Mesenchymal stem cell (in vitro differentiated cells and primary cell): ENCODE measurements at places on chromosomes 2 and 18.

- H3K36me3 ChIP-seq, result no peaks in the 10 kb centered on the region
- no peaks in the 10 kb centered on the region for H3K27me3 ChIP-seq
- H3K4me3 ChIP-seq, result no peak overlapping the region
- no peak for DNase-seq
Measured at GRCh38 chr18:55735199-55735855, 147.3 kb upstream of the TCF4 start.

GRCh38 chr2:47128705-47129104 lies 26.4 kb downstream of the STPG4 start:
- no peak overlapping the region for H3K27ac ChIP-seq
- H3K4me1 ChIP-seq, result no peaks in the 10 kb centered on the region
- no peak overlapping the region for H3K4me3 ChIP-seq
- no peak for DNase-seq
- peaks cover 18% of the 10 kb centered on the region for H3K36me3 ChIP-seq

DNA sequence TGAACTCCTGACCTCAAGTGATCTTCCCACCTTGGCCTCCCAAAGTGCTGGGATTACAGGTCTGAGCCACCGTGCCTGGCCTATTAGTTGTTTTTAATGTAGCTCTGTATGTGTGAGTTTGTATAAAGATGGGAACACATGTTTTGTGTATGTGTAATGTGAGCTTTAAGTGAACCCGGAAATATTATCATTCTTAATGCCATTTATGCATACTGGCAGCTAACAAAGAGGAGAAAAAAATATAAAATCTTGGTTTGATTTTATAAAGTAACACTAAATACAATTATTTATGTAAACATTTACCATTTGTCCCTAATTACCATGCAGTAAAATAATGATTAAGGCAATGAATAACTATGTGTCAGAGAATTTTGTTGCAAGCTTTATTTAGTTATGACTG lies 9.1 kb upstream of the CKAP2L start:
- no peak for DNase-seq
- H3K27ac ChIP-seq, result no peak overlapping the region
- no peaks in the 10 kb centered on the region for H3K36me3 ChIP-seq
- no peaks in the 10 kb centered on the region for H3K27me3 ChIP-seq
- no peak overlapping the region for H3K4me3 ChIP-seq

GRCh38 chr2:189327879-189328847 lies 113.1 kb upstream of the WDR75 start:
- H3K27ac ChIP-seq, result peak overlapping the region; percentile 25
- H3K36me3 ChIP-seq, result no peaks in the 10 kb centered on the region
- no peak overlapping the region for H3K4me3 ChIP-seq
- H3K4me1 ChIP-seq, result peaks cover 1% of the 10 kb centered on the region
- DNase-seq, result no peak

DNA sequence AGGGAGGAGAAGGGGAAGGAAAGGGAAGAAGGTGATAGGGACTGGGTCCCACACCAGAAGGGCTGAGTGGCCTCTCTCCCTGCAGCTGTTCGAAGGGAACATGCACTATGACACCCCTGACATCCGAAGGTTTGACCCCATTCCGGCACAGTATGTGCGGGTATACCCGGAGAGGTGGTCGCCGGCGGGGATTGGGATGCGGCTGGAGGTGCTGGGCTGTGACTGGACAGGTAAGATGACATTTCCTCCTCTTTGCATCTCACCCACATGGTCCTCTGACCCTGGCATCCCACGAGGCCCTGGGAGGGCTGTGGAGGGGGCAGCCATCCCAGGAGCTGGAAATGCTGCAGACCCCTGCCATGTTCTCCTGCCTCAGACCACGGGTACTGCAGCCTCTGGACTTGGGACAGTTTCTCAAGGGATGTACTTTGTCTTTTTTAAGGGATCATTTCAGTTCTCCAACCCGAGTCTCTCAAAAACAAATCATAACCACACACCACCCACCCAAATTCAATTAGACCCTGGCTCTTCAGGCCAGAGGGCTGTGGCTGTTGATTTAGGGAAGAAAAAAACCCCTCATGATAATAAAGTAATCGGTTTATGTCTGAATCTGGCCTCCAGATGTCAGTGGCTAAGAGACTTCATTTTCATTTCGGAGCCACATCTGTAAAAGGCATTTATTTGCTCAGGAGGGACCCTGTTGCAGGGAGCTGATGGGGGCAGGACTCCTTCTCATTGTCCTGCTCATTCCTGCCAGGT lies 63.5 kb downstream of the NRP2 start:
- no peak overlapping the region for H3K27ac ChIP-seq
- DNase-seq, result no peak
- H3K27me3 ChIP-seq, result no peaks in the 10 kb centered on the region
- H3K4me3 ChIP-seq, result no peak overlapping the region
- H3K4me1 ChIP-seq, result peaks cover 3% of the 10 kb centered on the region

GRCh38 chr2:201522965-201523364 lies 71.4 kb downstream of the STRADB start:
- H3K4me3 ChIP-seq, result no peak overlapping the region
- H3K4me1 ChIP-seq, result no peaks in the 10 kb centered on the region
- no peak overlapping the region for H3K27ac ChIP-seq
- DNase-seq, result no peak
- no peaks in the 10 kb centered on the region for H3K27me3 ChIP-seq

- H3K27ac ChIP-seq, result no peak overlapping the region
- H3K27me3 ChIP-seq, result no peaks in the 10 kb centered on the region
- H3K4me3 ChIP-seq, result no peak overlapping the region
- no peaks in the 10 kb centered on the region for H3K4me1 ChIP-seq
Measured at GRCh38 chr2:49416252-49416651, 261.9 kb upstream of the FSHR start.

DNA sequence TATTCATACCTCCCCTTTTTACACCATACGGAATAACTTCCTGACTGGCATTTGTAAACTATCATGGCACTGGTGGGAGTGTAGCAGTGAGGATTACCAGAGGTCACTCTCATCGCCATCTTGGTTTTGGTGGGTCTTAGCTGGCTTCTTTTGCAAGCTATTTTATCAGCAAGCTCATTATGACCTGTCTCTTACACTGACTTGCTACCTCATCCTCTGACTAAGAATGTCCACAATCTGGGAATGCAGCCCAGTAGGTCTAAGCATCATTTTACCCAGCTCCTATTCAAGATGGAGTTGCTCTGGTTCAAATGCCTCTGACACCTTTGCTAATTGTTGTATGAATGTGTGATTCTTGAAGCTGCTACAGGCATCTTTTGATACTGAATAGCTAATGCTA lies 950.8 kb upstream of the SLC39A10 start:
- H3K27me3 ChIP-seq, result no peaks in the 10 kb centered on the region
- no peaks in the 10 kb centered on the region for H3K4me1 ChIP-seq
- no peak overlapping the region for H3K27ac ChIP-seq
- H3K36me3 ChIP-seq, result no peaks in the 10 kb centered on the region
- no peak overlapping the region for H3K4me3 ChIP-seq

GRCh38 chr2:242058116-242058680 lies 188.7 kb downstream of the RTP5 start:
- H3K27me3 ChIP-seq, result peaks cover 55% of the 10 kb centered on the region
- no peak overlapping the region for H3K27ac ChIP-seq
- H3K4me1 ChIP-seq, result no peaks in the 10 kb centered on the region

DNA sequence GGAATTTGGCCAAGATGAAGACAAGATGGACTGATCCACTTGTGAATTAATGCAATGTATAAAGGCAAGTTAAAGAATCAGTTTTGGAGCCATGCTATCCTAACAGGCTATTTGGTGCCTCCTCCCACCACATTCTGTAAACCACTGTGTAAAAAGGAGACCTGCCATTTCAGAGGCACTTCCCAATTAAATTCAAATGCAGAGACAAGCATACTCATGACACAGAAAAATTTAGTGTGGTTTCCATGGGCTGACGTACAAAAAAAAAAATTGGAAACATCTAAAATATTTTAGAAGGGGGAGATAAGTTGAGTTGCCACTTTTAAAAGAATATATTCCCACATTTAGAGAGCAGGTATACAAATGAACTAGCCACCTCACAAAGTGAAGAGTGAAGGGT lies 112.1 kb downstream of the TCF4 start:
- no peak overlapping the region for H3K27ac ChIP-seq
- no peak for DNase-seq
- H3K4me3 ChIP-seq, result no peak overlapping the region
- H3K36me3 ChIP-seq, result peaks cover 5% of the 10 kb centered on the region
- H3K4me1 ChIP-seq, result peaks cover 1% of the 10 kb centered on the region

- H3K27me3 ChIP-seq, result no peaks in the 10 kb centered on the region
- no peaks in the 10 kb centered on the region for H3K36me3 ChIP-seq
- H3K27ac ChIP-seq, result no peak overlapping the region
- no peak for DNase-seq
- no peaks in the 10 kb centered on the region for H3K4me1 ChIP-seq
Measured at GRCh38 chr2:153349603-153350002, 129.0 kb downstream of the RPRM start.

- H3K4me3 ChIP-seq, result no peak overlapping the region
- H3K36me3 ChIP-seq, result peaks cover 31% of the 10 kb centered on the region
Measured at GRCh38 chr2:237412988-237413776, 782 bp downstream of the COL6A3 start.

DNA sequence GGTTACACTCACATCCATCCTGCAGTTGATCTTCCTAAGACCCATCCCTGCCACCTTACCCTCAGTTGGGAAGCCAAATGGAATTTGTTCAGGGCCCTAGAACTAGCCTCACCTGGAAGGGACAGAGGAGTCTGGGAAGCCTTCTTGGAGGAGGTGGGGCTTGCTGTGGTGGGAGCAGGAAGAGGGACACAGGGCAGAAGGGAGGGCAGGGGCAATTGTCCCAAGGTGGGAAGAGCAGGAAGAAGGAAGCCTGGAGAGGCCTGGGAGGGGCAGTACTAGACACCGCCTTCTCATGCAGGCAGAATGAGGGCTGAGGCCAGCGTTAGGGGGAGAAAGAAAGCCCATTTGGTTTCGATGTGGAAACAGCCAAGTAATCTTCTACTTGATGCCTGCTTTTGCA lies 34.1 kb upstream of the ASPRV1 start:
- H3K27me3 ChIP-seq, result no peaks in the 10 kb centered on the region
- H3K4me1 ChIP-seq, result peaks cover 5% of the 10 kb centered on the region
- no peak overlapping the region for H3K27ac ChIP-seq
- H3K4me3 ChIP-seq, result no peak overlapping the region
- no peak for DNase-seq

DNA sequence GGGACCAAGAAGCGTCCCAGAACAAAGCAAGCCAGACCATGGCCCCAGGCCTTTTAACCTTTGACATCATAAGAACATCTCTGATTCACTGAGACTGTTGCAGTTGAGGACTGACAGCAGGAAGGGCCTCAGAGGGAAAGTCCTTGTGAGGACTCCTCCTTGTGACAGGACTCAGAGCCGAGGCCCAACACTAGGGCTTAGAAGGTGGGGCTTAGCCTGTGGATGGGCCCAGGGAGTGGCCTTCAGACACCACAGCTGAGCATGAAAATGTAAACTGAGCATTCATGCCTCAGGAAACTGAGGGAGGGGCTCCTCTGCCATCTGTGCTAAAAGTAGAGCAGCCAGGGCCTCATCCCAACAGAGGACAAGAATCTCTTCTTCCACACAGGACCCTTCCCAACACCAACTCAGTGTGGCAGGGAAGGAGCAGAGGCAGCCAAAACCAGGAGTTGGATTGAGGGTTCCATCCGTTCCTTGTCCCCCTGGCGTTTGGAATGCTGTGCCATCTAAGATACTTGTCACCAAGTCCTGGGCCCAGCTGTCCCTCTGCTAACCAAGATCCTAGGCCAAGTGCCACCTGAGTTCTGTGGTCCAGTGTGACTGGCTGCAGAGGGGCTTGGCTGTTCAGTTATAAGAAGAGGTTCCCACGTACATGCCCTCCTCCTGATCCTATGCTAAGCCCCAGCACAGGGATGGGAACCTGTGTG lies 37.5 kb upstream of the CAB39 start:
- H3K27ac ChIP-seq, result no peak overlapping the region
- H3K4me1 ChIP-seq, result peaks cover 10% of the 10 kb centered on the region
- no peak overlapping the region for H3K4me3 ChIP-seq
- DNase-seq, result no peak

DNA sequence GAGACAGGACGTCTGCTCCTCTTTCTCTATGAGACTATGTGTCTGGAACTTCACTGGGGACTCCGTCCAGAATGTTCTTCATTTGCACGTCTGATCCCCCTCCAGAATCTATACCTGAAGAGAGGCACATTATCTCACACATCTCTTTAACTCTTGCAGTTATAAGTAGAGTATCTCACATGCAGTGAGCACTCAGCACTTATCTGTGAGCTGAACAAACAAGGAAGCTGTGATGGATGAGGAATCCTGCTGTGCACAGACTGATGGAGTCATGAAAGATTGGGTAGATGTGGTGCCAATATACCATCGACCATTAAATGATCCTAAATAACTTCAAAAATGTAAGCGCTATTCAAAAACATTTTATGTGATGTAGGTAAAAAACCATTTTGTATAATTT lies 888.3 kb upstream of the CELF4 start:
- H3K27me3 ChIP-seq, result no peaks in the 10 kb centered on the region
- DNase-seq, result no peak
- no peaks in the 10 kb centered on the region for H3K4me1 ChIP-seq

DNA sequence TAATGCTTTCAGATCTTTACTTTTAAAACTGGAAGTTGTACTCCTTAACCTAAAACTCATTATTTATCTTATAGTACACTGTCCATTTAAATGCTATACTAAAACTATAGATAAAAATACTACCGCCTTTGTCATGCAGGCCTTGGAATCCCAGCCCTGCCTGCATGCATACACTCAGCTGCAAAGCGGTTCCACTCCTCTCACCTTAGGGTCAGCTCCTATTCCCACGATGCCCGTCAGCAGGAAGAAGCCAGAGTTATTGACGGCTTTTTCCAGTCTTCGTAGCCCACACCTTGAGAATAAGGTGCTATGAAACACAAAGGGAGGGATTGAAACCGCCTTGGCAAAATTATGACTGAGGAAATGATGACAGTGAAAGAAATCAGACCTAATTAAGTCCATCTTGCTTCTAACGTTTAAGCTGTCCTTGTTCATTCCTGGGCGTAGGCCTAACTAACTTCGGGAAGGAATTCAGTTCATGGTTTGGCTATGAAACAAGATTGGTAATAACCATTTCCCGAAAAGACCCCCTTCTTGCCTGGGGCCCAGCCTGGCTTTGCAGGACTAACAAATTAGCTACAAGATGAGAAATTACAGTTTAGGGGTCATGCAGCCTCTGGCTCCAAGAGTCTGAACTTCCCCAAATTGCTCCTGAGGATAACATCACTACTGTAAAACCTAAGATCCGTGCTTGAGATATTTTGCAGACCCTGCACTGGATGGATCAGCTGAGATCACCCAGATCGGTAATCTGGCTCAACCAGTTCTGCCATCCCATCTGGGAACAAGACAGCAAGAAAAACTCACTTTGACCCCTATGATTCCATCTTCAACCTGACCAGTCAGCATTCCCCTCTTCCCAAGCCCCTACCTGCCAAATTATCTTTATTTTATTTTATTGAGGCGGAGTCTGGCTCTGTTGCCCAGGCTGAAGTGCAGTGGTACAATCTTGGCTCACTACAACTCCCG lies 17.1 kb downstream of the EPB41L5 start:
- peaks cover 2% of the 10 kb centered on the region for H3K4me1 ChIP-seq
- H3K27ac ChIP-seq, result no peak overlapping the region
- no peak for DNase-seq
- no peaks in the 10 kb centered on the region for H3K36me3 ChIP-seq
- no peaks in the 10 kb centered on the region for H3K27me3 ChIP-seq

GRCh38 chr2:234981197-234982095 lies 29.6 kb downstream of the SH3BP4 start:
- peak overlapping the region; percentile 99 for H3K27ac ChIP-seq
- DNase-seq, result peak; percentile 99
- peaks cover 34% of the 10 kb centered on the region for H3K36me3 ChIP-seq

- no peaks in the 10 kb centered on the region for H3K27me3 ChIP-seq
- H3K4me3 ChIP-seq, result no peak overlapping the region
- DNase-seq, result no peak
- no peaks in the 10 kb centered on the region for H3K36me3 ChIP-seq
Measured at GRCh38 chr2:152406119-152406835, 71.3 kb downstream of the FMNL2 start.
